ENCODE measurements at places on chromosomes 12 and 14.

DNA sequence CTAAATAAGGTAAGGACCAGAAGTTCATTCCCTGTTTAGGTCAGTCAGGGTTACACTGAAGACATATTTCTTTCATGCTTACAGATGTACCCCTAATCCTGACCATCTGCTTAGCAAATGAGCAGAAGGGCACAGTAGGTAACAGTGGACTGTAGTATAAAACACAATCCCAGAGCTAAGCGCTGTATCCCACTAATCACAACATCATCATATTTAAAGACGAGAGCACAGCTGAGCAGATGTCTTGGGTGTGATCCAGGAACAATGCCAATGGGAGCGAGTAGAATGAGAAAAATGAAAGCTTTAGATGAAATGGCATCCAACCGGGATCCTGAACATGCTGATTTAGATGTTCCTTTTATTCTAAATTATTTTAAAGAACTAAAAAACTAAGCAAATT, 213.4 kb downstream of the CCER1 start:
- no peak for DNase-seq

DNA sequence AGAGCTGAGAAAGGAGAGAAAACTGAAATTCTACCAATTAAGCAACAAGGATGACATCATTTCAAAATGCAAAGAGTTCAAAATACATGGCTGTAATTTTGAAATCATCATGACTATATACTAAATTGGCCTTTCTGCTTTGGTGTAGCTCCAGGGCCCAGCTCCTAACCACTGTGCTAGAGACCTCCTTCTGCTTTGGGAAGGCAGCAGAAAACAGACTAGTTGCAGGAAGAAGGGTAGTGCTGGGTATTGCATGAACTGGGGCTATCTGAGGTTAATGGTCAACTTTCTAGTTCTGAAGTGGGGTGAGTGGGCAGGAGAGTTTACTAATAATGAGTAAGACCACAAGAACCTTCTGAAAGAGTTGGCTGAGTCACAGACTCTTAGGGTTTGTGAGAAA, 66.2 kb downstream of the PTGER2 start:
- DNase-seq, result no peak

- no peak for DNase-seq
Measured at GRCh38 chr12:46839232-46839631, 13.4 kb upstream of the SLC38A4 start.

DNA sequence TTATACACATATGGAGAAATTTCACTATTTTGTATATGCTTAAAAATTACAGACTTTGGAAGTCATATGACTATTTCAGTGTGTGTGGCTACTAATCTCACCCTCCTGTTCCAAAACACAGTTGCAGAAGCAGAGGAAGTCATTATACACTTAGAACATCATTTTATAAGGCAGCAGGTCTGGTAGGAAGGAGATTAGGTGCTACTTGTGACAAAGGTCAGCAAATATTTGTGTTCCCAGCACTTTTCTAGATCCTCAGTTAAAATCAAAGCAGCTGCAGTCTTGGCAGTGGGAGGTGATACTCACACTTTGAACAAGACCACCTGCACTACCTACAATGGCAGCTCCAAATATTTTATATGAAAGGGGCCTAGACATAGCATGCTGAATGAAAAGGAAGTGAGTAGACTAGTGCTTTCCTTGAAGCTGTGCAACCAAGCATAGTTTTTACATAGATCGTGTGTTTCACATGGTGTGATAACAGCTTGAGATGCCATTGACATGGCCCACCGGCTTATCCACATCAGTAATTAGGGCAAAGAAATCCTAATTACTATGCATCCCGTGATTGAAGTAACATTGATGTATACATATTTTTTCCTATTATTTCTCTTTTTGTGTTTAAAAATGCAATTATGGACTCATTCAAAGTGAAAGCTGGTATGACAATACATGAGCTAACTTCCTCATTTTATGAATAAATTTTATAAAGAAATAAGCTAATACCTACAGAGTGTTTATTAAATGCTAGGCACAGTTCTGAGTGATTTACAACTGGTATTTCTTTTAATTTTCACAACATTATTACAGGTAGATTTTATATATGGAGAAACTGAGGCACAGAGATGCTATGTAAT, 5.3 kb downstream of the GYS2 start:
- no peak for DNase-seq

DNA sequence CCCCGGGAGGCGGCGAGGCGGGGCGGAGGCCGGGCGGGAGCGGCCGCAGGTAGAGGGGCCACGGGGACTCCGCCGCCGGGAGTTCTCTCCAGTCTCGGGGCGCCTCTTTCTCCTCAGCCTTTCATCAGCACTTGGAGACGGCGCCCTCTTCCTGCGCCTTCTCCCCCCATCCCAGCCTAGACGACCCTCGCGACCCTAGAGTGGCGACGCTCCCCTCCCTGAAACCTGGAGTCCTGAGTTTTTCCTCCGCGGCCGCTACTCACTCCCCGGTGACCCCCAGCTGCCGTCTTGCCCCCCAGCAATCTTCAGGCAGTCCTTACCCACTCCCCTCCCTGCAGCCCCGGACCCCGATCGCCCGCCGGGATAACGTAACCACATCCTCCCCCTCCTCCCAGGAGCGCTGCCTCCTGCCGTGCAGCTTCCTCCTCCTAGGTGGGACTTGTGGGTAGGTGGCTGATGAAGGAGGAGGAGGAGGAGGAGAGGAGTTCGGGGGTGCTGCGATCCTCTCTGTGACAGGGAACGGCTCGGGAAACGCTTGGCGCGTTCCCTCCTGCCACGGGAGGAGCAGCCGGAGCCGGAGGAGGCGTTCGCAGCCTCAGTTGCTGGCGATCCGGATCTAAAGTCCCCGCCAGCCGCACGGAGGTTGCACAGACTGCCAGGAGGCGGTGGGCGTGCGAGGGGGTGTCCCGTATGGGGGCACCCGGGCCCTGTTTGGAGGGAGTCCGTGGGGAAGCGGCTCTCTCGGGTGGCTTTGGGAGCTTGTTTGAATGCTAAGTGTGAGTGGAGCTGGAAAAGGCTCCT, 891 bp downstream of the PLEKHA5 start:
- peak; percentile 20 for DNase-seq

GRCh38 chr12:76199808-76200207, 115.3 kb upstream of the NAP1L1 start:
- no peak for DNase-seq

DNA sequence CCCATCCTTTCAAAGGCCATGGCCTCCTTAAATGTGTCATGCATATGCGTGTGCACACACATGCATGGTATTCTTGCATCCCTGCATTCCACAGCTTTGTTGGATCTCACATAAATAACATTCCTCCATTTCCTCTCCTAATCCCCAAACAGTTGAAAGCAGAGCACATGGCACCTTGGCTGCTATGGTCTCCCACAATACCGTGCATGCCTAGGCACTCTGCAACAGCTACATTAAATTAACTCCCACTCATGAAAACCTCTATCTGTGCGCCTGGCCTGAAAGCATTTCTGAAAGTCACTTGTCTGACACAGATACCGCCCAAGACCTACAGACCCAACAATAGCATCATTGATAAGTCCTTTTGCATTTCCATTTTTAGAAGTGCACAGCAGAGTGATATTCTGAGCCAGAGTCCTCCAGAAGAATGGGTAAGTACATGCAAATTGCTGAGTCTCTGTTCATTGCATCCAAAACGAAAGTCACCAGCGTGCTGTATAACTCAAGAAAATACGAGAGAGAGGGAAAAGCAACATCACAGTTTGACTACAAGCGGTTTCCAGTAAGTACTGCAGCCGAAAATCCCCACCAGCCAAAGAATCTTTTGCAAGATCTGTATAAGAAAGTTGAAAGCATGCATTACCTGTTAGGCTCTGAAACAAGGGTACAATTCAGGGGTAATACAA, 436 bp downstream of the ASB2 start:
- DNase-seq, result no peak

GRCh38 chr14:22047115-22047514, 373.5 kb upstream of the OR4E1 start:
- DNase-seq, result peak; percentile 16

- DNase-seq, result no peak
Measured at GRCh38 chr12:66633676-66634075, 45.2 kb downstream of the GRIP1 start.

DNA sequence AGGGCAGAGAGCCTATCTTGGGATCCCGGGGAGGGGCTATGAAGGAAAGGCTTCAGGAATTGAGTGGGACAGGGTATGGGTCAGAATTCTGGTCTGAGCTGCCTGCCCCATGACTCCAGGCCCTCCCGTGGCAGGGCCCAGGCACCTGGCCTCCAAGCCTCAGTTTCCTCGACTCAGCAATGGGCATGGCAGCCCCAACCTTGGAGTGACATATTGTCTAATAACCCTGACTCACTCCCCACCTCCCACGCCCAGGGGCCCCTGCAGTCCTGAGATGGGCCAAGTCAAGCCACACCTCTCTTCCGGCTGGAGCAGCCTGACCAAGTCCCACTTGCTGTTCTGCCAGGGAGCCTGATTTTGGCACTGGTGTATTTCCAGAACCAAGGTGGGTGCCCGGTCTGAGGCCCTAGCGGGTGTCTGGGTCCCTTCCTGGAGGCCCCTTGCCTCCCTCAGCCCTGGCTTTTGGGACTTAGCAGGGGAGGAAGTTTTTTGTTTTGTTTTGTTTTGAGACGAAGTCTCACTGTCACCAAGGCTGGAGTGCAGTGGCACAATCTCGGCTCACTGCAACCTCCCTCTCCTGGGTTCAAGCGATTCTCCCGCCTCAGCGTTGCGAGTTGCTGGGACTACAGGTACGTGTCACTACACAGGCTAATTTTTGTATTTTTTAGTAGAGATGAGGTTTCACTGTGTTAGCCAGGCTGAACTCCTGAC, 40.3 kb upstream of the RCOR1 start:
- no peak for DNase-seq

GRCh38 chr14:104870368-104871144, 5.5 kb downstream of the CEP170B start:
- peak; percentile 54 for DNase-seq

GRCh38 chr12:119913536-119914330, 36.6 kb upstream of the CIT start:
- no peak for DNase-seq

DNA sequence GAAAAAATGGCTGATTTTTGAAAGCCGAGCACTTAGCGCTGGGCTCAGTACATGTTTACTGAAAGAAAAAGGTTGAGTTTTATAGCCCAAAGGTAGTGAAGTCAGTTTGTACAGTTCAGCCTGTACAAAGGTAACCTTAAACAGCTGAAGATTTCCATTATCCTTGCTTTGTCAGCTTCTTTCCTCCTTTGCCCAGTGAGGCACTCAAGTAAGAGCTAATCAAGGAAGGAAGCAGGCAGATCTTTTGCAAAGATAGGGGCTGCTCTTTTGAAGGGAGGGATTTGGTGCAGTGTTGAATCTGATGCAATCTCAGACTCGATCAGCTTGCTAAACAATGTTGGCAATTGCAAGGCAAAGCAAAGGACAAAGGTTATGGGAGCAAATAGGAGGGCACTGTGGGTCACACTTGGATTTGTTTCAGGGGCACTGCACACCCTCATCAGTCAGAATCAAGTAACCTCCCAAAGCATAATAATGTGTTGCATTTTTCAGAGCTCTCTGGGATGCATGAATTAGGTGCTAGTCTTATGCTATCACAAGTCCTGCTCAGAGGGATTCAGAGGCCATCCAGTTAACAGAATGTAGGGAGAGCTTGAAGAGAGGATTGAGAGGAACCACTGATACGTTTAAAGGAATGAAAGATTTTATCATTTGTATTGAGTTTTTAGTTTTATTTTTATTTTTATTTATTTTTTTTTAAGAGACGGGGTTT, 44.4 kb downstream of the ANO6 start:
- no peak for DNase-seq

Data from activated CD8-positive, alpha-beta memory T cell treated with anti-CD3 and anti-CD28 coated beads, Interleukin-2, amount 50 U/mL, for 4 hours (primary cell).